ENCODE measurements at places on chromosomes 7 and 10.

DNA sequence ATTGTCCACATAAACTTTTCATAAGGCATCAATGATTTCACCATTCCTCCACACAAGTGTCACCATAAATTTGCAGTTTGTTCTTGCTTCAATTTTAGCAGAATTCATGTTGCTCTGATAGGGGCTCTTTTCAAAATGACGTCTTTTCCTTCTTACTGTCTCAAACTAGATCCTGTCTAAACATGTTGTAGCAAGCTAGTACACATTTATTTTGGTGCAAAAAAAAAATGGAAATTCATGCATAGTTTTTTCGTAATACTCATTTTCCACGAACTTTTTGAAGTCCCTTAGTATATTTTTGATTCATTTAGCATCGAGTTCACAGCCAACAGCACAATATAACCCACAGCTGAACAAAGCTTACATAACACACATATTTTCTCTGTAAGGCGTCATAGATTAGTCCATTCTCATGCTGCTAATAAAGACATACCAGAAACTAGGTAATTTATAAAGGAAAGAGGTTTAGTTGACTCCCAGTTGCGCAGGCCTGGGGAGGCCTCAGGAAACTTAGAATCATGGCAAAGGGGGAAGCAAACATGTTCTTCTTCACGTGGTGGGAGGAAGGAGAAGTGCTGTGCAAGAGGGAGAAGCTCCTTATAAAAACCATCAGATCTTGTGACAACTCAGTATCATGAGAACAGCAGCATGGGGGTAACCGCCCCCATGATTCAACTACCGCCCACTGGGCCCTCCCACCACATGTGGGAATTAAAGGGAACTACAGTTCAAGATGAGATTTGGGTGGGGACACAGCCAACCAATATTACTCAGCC, 301.5 kb downstream of the CCDC3 start:
- no peak for DNase-seq

- DNase-seq = no peak
These were observed 10.2 kb downstream of the STK32C start for GRCh38 chr10:132297526-132297925.

- DNase-seq = no peak
These were observed 22.5 kb downstream of the ST8SIA6 start for GRCh38 chr10:17431871-17432311.

DNA sequence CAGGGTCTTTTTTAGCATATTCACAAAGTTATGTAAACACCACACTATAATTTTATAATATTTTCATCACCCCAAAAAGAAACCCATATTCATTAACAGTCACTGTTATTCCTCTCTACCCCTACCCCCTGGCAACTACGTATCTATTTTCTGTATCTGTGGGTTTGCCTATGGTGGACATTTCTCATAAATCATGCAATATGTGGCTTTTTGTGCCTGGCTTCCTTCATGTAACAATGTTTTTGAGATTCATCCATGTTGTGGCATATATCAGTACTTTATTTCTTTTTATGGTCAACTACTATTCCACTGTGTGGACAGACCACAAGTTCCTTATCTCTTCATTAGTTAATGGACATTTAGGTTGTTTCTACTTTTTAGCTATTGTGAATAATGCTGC, 59.1 kb upstream of the PAPSS2 start:
- no peak for DNase-seq

GRCh38 chr10:52108236-52108635, 205.8 kb upstream of the DKK1 start:
- DNase-seq = no peak

- DNase-seq = no peak
These were observed 944 bp downstream of the STEAP1B start for GRCh38 chr7:22499044-22499443.

Measured in stimulated activated CD8-positive, alpha-beta memory T cell treated with anti-CD3 and anti-CD28 coated beads, Interleukin-4, amount 100 ng/mL, for 1 hour (primary cell).